ENCODE measurements at places on chromosomes 2 and 18.

- DNase-seq: no peak
These were observed 43.1 kb upstream of the GPC1 start for GRCh38 chr2:240392084-240392947.

GRCh38 chr2:120203251-120204021 lies 19.8 kb downstream of the TMEM185B start:
- no peak for DNase-seq

GRCh38 chr18:56986829-56987228 lies 160.1 kb upstream of the BOD1L2 start:
- no peak for DNase-seq

DNA sequence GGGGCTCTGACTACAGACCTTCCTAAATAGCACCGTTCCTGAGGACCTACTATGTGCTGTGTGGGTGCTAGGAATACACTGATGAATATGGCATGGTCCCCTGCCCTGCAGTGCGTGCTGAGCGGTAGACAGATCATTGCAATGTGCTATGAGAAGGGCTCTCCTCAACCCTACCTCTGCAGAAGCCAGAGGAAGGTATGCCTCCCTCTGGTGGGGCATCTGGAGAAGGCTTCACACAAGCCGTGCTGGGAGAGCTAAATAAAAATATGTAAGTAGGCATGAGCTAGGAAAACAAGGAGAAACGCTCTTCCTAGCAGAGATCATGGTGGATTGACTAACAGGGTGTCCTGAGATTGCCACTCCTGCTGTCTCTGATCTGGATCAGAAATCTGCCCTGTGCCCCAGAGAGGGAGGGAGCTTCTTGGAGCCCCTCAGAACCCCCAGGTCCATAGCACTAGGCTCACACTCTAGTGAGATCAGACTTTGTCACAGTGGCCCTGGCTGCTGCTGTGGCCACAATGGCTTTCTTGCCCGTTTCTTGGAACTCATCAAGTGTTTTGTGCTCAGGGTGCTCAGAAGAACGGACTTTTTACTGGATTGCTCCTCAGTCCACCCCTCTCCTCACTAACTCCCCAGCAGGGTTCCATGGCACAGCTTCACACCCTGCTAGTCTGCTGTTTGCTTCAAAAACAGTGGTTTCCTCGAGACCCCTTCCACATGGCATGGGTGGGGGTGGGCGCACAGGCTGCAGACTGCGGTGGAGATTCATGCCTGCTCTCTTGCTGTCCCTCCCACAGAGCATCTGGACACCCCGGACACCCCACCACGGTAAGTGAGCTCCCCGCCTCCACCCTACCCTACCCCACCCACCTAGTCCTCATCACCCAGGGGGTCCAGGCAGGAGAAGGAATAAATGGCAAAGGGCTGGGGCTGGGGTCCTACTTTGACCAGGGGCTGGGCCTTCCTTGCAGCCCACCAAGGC lies 14.2 kb downstream of the SIGLEC15 start:
- no peak for DNase-seq

GRCh38 chr18:52888014-52888413 lies 548.0 kb downstream of the DCC start:
- DNase-seq: no peak

GRCh38 chr2:173968551-173968950 lies 3.4 kb upstream of the SP3 start:
- DNase-seq: no peak

DNA sequence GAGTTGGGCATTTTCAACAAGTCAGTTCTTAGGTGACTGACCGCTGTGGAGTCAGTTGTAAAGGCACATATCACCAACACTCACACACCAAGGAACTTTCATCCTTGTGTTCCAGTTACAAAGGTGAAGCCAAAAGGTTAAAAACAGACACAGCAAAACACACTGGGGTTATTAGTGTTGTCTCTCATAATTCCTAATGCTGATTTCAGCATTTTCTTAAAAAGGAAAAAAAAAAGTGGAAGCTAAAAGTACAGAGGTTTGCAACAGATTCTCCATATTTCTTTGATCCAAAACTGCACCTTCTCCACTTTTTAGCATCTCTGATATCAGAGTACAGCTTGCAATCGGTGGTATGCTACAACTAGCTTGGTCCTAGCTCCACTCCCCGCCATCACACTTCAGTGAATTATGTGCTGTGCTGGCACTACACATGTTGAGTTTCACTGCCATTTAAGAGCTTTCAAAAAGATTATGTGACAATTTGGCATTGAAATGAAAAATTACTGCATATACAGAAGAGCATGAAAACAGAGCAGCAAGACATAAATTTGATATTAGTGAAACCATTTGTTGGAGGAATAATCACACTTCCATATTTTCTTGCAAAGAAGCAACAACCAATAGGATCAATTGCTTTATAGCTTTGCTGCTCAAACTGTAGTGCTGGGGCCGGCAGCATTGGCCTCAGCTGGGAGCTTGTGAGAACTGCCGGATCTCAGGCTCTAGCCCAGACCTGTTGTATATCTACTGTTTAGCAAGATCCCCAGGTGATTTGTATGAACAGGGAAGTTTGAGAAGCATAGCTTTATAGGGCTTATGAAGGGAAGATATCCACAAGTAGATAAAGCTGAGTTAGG lies 62.3 kb upstream of the DAPL1 start:
- no peak for DNase-seq

GRCh38 chr2:171404261-171404660 lies 29.5 kb downstream of the METTL8 start:
- DNase-seq: no peak

DNA sequence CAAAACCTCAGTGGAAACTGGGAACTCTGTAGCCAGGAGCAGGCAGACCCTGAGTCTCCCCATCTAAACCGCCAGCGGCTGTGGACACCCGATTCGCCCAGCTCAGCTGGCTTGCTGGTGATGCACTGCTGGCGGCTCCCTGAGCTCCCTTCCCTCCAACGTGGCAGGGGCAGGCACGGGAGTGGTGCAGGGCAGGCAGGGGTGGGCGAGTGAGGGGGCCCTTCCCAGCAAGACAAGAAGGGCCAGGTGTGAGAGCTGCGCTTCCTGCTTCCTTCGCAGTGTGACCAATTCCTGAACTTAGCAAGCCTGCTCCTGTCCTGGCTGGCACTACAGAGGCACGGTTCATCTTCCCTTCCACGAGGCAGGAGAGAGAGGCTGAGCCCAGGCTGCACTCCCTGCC lies 12.3 kb upstream of the SEMA4C start:
- DNase-seq: no peak

GRCh38 chr2:96205888-96206287 lies 2.7 kb downstream of the STARD7 start:
- DNase-seq: no peak

- no peak for DNase-seq
These were observed 835.9 kb downstream of the GALR1 start for GRCh38 chr18:78085241-78086185.

- no peak for DNase-seq
These were observed 155.6 kb upstream of the XPO1 start for GRCh38 chr2:61693744-61694143.

DNA sequence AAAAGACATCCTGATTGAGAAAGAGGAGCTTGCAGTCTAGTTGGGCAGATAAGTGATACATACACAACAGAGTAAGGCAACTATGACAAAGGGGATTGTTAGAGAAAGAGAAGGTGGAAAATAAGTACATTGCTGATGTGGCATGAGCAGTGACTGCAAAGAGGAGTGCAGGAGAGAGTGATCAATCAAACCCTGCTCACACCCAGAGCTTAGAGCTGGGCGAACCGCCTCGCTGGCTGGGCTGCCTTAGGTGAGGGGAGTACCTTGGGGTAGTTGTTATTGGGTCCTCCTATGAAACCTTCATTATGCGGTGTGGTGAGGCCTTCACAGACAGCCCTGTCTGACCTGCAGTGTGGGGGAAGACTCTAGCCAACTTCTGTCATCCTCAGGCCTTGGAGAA lies 161.7 kb downstream of the FHOD3 start:
- no peak for DNase-seq

GRCh38 chr2:42296226-42296625 lies 64.8 kb downstream of the COX7A2L start:
- peak; percentile 5 for DNase-seq

DNA sequence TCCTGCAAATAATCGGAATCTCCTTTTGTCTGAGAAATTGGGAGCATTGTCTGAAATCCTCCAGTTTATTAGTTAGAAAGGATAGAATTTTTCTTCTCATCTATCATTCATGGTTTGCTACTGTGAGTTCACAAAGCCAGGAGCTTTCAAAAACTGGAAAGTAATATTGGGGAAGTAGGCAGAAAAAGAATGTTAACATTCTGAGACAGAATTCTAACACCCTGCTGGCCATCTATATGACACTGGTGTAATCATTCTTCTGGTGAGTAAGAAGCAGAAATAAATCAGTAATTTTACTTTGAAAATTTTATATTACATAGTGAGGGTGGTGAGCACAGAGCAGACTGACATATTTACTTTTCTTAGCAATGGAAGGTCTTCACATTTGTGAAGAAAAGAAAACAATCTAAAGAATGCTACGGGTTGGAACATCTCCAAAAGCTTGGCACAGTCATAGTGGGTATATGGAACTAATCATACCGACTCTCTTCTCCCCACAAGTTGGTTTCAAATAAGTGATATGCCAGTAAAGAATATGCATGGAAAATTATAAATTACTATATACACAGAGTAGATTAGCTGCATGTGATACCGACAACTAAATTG lies 344.9 kb downstream of the LPIN1 start:
- DNase-seq: no peak

DNA sequence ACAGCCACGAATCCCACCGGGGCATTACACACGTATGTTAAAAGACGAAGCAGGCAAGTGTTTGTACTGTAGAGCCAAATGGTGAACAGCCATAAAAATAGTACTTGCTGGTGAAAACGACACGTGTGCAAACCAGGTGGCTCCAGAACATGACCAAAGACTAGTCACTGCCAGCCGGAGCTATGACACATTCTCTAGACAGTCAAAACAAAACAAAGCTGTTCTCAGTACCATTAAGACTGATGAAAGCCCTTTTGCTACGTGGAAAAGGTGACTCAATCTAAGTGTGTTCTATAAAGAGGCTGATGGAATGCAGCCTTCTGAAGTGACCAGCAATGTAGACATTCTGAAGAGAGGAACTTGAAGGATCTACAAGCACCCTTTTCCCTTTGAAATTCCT lies 367.7 kb upstream of the NETO1 start:
- no peak for DNase-seq

- no peak for DNase-seq
These were observed 118.9 kb downstream of the WDR7 start for GRCh38 chr18:56770097-56770496.

- peak; percentile 16 for DNase-seq
These were observed 21.5 kb upstream of the CDKL4 start for GRCh38 chr2:39265315-39265714.

GRCh38 chr18:53033128-53033527 lies 693.1 kb downstream of the DCC start:
- no peak for DNase-seq

DNA sequence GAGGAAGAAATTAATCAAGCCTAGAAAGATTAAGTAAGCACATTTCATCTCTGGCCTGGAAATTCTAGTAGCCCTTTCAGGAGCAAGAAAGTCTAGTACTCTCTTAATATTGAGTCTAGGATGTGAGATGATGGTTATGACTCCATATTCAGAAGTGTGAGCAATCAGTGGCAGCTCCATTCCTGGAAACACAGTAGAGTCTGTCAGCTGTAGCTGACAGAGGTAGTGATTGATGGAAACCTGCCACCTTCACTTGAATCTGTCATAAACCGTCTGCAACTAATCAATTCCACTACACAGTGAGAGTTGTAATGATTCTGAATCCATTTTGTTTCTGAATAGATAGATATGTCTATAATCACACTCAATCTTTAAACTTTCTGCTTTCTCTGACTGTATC lies 635.1 kb downstream of the IRS1 start:
- no peak for DNase-seq

GRCh38 chr2:96727431-96727830 lies 12.4 kb downstream of the LMAN2L start:
- DNase-seq: no peak

DNA sequence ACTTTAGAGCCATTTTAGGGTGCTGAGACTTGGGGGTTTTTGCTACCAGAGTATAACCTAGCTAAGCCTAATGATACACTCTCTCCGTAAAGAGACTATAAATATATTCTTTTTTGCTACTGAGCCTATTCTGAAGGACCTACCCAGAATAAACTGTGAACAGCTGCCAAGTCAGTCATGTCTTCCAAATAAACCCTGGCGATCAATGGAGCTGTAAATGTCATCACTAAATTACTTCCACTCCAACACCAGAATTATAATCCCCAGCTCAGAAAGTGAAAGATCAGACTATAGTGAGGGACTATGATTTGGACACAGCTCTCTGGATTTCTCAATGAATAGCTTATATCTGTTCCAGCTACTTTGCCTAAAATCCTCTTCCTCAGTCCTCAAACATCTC lies 178.9 kb downstream of the METTL4 start:
- DNase-seq: no peak

DNA sequence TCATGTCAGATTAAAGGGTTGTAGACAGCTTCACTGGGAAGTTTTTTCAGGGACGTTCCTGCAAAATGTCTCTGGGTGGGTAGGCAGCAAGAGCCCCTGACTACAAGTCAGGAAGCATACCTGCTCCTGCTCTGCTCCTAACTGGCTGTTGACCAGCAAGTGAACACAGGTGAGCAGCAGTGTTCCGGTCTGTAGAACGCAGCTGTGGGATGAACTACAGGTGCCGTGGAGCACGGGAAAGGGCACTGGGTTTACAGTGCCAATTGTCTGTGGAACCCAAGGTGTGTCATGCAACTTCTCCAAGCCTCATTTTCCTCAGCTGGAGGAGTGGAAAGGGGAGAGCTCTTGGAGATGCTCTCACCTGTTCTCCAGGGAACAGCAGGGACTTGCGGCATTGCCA lies 6.6 kb downstream of the ASB18 start:
- no peak for DNase-seq

DNA sequence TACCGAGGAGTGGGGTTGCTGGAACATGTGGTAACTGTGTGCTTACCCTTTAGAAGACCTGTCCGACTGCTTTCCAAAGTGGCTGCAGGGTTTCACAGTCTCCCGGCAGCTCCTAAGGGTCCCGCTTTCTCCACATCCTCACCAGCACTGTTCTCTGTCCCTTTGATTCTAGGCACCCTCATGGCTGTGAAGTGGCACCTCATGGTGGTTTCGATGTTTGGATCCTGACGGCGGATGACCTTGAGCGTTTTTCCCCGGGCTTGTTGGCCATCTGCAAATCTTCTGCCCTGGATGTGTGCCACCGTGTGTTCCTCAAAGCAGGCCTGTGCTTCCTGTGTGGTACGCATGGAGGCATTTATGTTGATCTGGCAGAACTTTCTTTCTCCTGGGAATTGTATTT lies 292.5 kb upstream of the HDAC4 start:
- DNase-seq: no peak

All from germinal center (tissue), 1 donor.